ENCODE measurements at places on chromosomes 13 and 19. TPM values are rescaled to one million over a fixed set of nuclear protein-coding genes. Genes with fewer than 3 reads are reported as not detected.

GNG8 gene
- not detected for total RNA-seq

ATP1A3 gene
- total RNA-seq = not detected

RPL36 gene
- 815 TPM for total RNA-seq

CGB7 gene
- total RNA-seq = 0.09 TPM

CLEC17A gene
- not detected for total RNA-seq

MYO16 gene
- under 0.01 TPM for total RNA-seq

HNRNPA1L2 gene
- 3.5 TPM for total RNA-seq

KLHL1 gene
- total RNA-seq = not detected

DACH1 gene
- total RNA-seq = 4.0 TPM

PCDH17 gene
- total RNA-seq = 2.6 TPM

TMEM255B gene
- 26.9 TPM for total RNA-seq

UBAC2 gene
- total RNA-seq = 30.0 TPM

MPHOSPH8 gene
- 17.7 TPM for total RNA-seq

SIGLECL1 gene
- not detected for total RNA-seq

KIR3DL1 gene
- total RNA-seq = not detected

KLK3 gene
- total RNA-seq = not detected

TNFRSF19 gene
- 0.18 TPM for total RNA-seq

JAK3 gene
- total RNA-seq = 0.72 TPM

ENOX1 gene
- 1.4 TPM for total RNA-seq

PDCD5 gene
- 127 TPM for total RNA-seq

TLE2 gene
- 47.5 TPM for total RNA-seq

ZNF677 gene
- total RNA-seq = 16.9 TPM

CEACAM8 gene
- total RNA-seq = not detected

ZNF253 gene
- 0.36 TPM for total RNA-seq

CGB5 gene
- total RNA-seq = not detected

GPR12 gene
- total RNA-seq = not detected

ZNF540 gene
- total RNA-seq = under 0.01 TPM

CRX gene
- total RNA-seq = not detected

ZNF230 gene
- 3.4 TPM for total RNA-seq

GARRE1 gene
- 27.5 TPM for total RNA-seq

IGFL2 gene
- not detected for total RNA-seq

ZNF787 gene
- 31.5 TPM for total RNA-seq

WDR87 gene
- not detected for total RNA-seq

ZNF382 gene
- total RNA-seq = 8.7 TPM

CYP2A6 gene
- total RNA-seq = not detected

HOMER3 gene
- 160 TPM for total RNA-seq

CGB1 gene
- total RNA-seq = not detected

ZNF30 gene
- total RNA-seq = 4.2 TPM

IGSF23 gene
- 0.28 TPM for total RNA-seq

ETV2 gene
- 0.09 TPM for total RNA-seq

RGCC gene
- total RNA-seq = 34.7 TPM

Measured in endothelial cell of coronary artery (primary cell).